ENCODE measurements at places on chromosomes 7 and 10.

GRCh38 chr10:47421057-47421952 lies 37.2 kb upstream of the ZNF488 start:
- no peak for DNase-seq

- no peak for DNase-seq
Observed at GRCh38 chr10:58778966-58779365, 266.3 kb downstream of the BICC1 start.

GRCh38 chr7:50856231-50856630 lies 73.5 kb upstream of the GRB10 start:
- no peak for DNase-seq

- DNase-seq: no peak
Observed at GRCh38 chr10:84608126-84608525, 279.7 kb downstream of the CCSER2 start.

DNA sequence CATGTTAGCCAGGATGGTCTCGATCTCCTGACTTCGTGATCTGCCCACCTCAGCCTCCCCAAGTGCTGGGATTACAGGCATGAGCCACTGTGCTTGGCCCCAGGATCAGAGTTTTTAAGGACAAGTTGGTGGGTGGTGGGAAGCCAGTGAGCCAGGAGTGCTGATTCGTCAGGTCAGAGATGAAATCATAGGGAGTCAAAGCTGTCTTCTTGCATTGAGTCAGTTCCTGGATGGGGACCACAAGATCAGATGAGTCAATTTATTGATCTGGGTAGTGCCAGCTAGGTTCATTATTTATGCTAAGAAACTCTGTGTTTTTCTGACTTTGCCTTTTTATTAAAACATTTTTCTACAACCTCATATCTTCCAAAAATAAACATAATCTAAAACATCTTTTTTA lies 423.8 kb downstream of the ARL4A start:
- DNase-seq: no peak

DNA sequence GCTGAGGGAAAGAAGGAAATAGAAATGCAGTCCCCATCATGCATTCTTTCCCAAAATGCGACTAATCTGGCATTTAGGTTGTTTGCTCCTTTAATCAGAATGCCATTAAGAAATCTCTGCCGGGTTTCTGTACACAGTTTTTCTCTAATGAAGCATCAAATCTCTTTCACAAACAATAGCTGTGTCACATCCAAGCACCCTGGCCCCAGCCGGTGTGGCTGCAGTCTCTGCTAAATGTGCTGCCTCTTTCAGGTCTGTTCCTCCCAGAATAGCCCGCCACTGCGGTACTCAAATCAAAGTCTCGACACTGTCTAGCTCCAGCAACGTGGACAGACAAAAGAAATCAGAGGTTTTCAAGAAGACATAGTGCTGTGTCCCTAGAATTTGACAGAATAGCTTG lies 343.8 kb downstream of the KCNMA1 start:
- no peak for DNase-seq

DNA sequence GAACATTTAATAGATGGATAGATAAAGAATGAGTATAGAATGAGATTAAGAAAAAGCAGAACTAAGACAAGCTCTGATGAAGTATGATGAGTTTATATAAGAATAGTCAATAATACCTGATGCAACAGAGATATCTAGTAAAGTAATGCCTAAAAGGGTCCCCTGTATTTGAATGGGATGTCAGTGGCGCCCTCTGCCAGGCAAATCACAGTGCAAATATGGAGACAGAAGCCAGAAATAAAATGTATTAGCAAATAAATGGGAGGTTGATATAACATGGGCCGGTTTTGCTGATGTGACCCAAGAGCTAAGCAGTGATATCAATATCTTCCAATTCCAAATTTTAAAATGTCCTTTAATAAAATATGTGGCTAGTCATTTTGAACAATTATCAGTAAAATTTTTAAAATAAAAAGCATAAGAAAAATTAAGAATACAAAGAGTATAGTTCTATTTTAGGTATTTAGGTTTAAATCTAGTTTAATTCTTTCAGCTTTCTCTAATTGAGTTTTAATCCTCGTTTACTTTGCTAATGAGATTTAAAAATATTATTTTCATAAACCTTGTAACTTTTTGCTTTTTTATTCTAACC lies 62.6 kb downstream of the ADK start:
- peak; percentile 22 for DNase-seq

DNA sequence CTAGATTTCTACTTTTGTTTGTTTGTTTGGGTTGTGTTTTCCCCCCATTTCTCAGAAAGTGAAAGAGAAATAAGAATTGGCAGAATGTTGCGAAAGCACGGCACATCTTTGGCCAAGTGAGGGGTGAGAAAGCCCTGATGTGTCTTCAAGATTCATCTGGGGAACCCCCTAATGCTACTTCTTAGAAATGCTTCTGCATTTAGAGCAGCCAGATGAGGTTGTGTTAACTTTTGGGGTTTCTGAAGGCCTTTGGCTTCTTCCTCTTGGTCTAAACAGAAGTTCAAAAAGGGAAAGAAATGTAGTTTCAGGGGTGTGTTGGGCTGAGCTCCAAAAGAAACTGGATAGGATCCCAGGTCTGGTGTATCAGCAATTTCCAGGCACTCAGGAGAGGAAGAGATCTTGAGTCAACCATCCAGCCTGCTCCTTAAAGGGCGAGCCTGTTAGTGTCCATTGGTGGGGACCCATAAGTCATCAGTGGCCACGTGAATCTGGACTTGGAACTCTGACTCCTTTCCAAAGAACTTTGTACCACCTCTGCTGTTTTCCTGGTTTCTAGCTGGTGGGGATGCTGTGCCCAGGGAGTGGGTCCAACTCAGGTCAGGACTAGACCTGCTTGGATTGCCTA lies 6.5 kb downstream of the DUSP5 start:
- peak; percentile 72 for DNase-seq

GRCh38 chr10:28797904-28798371 lies 120.6 kb downstream of the BAMBI start:
- DNase-seq: no peak

- no peak for DNase-seq
Observed at GRCh38 chr7:7889791-7890568, 78.6 kb upstream of the GLCCI1 start.

GRCh38 chr10:124594240-124594639 lies 132.6 kb downstream of the LHPP start:
- no peak for DNase-seq

DNA sequence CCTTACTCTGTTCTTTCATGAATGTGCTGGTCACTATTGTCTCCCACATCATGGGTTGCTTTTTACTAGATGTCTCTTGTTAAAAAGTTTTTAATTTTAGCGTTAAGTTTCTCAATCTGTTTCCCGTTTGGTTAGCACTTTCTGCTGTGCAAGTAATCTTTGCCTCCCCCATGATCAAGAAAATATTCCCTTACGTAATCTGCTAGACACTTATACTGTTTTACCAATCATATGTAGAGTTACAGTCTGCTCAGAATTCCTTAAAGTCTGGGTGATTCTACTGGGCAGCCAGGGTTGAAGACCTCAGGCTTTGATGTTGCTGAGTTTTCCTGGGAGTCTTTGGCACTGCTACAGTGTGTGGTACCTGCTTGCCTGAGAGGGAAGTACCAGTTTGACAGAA lies 38.2 kb upstream of the RPA3 start:
- DNase-seq: no peak

GRCh38 chr10:51092402-51092801 lies 18.1 kb downstream of the PRKG1 start:
- no peak for DNase-seq

GRCh38 chr10:11881030-11881476 lies 57.9 kb downstream of the PROSER2 start:
- DNase-seq: no peak

DNA sequence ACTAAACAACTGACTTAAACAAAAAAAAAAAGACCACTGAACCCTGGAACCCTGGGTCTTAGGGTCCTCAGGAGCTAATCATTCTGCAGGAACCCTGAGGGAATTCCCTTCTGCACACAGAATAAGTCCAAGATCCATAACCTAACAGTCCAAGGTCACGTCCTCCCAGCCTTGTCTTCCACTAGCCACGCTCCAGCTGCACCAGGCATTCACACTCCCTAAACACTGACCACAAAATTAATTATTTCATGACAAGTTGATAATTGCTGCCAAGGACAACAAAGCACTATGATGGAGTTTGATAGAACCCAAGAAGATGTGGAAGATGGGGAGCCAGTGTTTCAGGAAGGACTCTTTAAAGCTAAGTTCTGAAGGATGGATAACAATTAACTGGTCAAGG lies 130.6 kb downstream of the SH3PXD2A start:
- DNase-seq: no peak

Measured in CD8-positive, alpha-beta memory T cell (primary cell).